ENCODE measurements at places on chromosomes 2 and 18. TPM values are rescaled to one million over a fixed set of nuclear protein-coding genes. Genes with fewer than 3 reads are reported as not detected.

GRCh38 chr2:209663656-209664055 lies 108.0 kb upstream of the UNC80 start:
- no peak for DNase-seq

- DNase-seq, result no peak
These were observed 142.6 kb upstream of the ITGA4 start for GRCh38 chr2:181314551-181314950.

DNA sequence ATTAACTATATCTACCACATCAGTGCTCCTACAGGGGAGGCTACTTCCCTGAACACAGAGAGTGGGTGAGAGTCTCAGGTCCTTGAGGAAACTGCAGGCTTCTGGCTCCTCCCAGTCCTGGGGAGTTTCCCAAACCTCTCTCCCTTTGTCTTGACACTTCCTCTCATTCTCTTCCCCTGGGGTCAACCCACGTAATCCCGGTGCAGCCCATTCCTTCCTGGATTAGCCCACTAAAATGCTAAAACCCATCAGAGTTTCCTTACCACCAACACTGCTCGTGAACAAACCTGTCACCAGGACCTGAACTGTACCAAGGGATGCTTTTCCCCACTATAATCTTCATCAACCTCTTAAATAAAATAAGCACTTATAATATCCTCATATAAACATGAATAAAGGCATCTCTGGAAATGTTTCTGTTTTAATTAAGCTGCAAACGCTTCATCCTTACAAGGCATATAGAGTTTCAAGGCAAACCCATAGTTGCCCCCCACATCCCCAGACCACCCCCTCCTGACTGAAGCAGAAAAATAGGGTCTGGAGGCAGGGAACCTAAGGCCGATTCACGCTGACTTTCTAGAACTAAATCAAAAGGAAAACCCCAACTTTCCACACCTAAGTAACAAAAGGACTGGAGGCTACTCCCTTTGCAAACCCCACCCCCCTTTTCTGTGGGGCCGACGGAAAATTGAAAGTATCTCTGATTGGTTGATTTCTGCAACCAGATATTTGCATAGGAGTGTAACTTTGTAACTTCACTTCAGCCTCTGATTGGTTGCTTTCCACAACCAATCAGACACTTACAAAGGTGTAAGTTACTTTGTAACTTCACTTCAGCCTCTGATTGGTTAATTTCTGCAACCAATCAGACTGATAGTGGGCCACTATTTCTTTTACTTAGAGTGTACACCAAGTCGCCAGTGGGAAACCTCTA lies 19.0 kb downstream of the TMSB10 start:
- DNase-seq, result no peak

DNA sequence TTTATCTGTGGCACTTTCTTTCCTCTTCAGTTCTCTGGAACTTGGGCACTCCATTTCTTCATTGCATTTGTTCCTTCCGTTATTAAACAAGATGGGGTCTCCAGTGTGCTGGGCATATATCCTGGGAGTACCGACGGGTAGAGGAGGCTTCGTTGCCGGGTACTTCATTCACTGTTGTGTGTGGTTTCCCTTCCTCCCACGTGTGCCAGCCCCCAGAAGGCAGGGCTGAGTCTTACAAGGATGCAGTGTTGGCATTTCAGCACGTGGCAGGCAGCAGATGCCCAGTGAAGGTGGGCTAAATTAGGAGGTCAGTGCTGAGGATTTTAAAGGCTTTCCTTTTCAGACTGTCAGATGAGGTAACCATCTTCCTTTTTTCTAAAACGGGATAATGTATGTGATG lies 58.6 kb downstream of the MGAT5 start:
- no peak for DNase-seq

GRCh38 chr2:149899390-149899789 lies 311.8 kb upstream of the MMADHC start:
- no peak for DNase-seq

- no peak for DNase-seq
These were observed 148.1 kb downstream of the ZNF407 start for GRCh38 chr18:74745633-74746403.

GRCh38 chr2:15800495-15801329 lies 139.6 kb upstream of the MYCN start:
- no peak for DNase-seq

- peak; percentile 90 for DNase-seq
These were observed 18.6 kb downstream of the CAPN10 start for GRCh38 chr2:240604939-240605716.

DNA sequence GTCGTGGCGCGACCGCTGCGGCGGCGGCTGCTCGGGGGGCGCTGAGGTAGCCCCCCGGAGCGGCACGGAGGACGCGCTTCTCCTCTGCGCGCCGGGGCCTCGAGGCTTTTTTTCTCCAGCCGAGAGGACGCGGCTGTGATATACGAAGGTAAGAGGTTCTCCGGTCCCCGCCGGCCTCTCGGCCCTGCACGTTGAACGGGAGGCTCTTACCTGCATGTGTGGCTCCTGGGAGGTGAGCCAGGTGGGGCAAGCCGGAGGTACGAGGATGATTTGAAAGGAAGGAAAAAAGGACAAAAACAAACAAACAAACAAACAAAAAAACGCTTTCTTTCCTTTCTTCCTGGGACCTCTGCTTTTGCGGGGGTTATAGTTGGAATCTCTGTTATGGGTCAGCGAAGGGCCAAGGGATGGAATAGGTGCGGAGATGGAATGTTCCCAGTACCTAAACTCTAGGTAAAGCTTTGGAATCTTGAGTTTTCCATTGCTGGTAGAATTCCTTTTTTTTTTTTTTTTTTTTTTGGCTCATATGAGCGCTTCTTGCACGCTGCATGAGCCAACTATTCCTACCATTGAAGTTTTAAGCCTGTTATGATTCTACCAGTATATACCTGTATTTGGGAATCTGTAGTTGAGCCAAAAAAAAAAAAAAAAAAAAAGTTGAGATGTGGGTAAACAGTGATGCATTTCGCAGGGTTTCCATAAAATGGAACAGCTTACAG lies 674 bp downstream of the PTPN4 start:
- DNase-seq, result no peak

- DNase-seq, result no peak
These were observed 645.1 kb upstream of the SETBP1 start for GRCh38 chr18:44035554-44035953.

DNA sequence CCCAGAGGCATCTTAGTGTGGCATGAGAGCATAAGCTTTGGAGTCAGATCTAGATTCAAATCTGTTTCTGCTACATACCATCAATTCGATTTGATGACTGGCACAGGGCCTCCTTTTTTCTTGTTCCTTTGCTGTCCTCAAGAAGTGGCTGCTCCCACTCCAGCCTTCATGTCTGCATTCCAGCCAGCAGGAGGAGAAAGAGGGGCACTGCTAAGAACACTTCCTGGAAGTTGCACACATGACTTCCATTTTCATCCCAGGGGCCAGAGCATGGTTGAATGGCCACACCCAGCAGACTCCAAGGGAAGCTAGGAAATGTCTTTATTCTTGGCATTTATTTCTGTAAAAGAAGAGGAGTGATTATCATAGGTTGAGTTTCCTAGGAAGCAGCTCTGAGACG lies 50.4 kb downstream of the EML6 start:
- no peak for DNase-seq

- no peak for DNase-seq
These were observed 95.9 kb upstream of the GRB14 start for GRCh38 chr2:164717000-164717803.

DNA sequence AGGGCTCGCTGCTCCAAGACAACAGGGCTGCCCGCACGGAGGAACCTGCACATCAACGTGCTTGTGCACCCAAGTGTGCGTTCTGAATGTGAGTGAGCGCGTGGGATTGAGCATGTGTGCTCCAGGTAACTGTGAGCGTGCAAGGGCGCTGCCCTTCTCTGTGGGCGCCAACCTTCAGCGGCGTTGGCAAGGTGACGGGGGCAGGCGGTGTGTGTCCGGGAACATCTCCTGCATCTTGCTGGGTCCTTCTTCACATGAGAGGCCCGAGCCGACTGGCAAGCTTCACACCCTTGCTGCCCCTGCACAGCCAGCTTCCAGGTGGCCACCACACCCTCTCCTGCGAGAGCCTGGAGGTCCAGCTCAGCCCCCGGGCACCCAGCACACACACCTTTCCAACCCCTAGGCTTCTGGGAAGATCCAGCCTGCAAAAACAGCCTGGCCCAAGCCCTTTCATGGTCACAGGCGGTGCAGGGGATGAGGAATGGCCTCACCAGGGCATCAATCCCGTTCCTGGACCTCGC lies 220.9 kb downstream of the HDAC4 start:
- DNase-seq, result peak; percentile 37

GRCh38 chr2:72006188-72006736 lies 141.4 kb downstream of the CYP26B1 start:
- DNase-seq, result no peak

DNA sequence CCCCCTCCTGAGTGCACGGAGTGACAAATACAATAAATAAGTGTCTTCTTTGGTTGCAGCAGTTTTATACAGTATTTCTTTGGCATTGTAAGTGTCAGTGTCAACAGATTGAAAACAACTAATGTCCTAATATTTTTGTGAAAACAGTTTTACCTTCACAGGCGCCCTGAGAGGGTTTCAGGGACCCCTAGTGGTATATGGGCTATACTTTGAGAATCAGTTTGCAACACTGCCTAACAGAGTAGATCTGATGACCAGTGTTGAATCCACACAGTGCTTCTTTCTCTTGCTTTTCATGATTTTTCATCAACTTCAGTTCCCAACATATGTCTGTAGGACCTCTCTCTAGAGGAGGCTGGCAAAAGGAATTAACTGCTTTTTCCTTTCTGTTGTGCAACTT lies 162.2 kb downstream of the PRPF40A start:
- no peak for DNase-seq

DNA sequence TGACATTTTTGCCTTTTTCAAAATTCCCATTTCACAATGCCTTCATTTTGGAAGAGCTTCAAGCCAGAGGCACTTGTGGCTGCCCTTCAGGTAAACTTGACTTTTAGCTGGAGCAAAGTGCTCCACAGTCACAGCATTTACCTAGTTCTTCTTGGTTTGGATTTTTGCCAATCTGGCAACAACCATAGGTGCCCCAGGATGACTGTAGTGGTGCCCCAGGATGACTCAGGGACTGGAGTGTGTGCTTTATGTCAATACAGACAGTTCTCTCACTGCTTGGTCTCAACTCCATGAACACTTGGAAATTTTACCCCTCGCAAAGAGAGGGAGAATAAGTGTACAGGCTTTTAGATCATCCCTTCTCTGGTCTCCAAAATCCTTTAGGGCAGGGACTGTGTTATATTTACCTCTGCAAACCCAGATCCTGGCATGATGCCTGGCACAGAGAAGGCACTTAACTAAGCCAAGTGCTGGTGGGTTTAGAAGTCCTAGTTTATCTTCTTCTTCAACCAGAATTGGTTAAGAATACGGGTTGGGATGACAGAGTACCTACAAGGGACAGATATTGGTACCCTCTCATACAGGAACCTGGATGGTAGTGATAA lies 15.3 kb upstream of the PTPN4 start:
- DNase-seq, result no peak

- no peak for DNase-seq
These were observed 76.2 kb downstream of the CDK15 start for GRCh38 chr2:201882353-201883090.

DNA sequence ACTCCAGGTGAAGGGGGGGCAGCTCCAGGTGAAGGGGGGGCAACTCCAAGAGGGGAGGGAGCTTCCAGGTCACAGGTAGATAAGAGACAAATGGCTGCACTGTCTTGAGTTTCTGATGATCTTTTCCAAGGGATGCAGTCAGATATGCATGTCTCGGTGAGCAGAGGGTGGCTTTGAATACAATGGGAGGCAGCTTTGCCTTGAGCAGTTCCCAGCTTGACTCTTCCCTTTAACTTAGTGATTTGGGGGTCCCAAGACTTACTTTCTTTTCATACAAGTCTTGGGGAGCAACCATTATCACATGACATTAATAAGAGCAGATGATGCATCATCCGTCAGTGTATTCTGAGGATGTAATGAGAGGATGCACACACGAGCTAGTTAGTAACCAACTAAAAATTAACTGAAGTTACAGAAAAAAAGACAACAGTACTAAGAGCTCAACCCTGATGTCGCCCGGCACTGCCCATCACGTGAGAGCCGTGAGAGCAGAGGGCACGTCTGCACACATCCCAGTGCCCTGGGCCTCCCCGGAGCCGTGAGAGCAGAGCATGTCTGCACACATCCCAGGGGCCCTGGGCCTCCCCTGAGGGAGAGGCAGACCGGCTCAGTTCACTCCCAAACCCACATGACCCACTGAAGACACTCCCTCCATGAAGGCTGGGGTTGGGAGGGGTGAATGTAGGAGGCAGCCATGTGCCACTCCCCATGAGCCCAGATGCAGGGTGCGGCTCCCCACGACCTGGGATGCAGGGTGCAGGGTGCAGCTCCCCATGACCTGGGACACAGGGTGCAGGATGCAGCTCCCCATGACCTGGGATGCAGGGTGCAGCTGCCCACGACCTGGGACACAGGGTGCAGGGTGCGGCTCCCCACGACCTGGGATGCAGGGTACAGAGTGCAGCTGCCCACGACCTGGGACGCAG lies 39.4 kb downstream of the PXDN start:
- no peak for DNase-seq

DNA sequence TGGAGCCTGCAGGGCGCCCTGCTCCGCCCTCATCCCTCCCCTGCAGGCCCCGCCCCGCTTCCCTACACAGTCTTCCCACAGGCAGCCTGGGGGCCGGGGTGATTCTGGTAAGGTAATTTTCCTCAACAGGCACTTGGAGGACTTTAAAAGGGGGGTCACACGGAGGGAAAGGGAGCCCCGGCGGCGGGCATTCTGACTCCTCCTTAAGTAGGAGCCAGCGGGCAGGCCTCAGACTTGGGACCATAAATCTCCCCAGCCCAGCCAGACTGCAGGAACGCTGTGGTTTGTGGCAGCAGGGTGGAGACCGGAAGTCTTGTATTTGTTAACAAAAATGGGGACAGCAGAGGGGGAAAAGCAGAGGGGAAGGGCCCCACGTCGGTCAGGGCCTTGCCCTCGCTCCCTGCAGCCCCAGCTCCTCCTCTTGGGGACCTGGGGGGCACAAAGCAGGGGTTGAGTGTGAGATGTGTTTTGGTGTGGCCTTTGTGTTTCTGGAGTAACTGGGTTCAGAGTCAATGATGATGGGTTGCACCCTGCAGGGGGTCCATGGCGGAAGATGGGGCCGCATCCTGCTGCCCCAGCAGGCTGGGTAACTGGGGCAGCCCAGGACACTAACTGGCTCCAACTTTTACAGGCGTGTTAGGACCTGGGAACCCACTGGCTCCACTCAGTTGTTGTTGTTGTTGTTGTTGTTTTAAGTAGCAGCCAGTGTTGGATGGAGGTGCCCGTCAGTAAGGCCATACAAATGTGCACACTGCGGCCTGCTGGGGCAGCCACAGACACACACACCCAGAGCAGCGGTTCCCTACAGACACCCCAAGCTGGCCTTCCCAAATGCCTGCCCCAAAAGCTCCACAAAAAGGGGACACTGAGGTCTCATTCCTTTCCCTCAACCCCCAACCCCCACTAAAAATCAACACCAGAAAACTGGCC lies 27.7 kb downstream of the SMAD7 start:
- DNase-seq, result no peak

GRCh38 chr2:71716697-71717624 lies 263.6 kb downstream of the DYSF start:
- peak; percentile 74 for DNase-seq

Gene VSNL1
- total RNA-seq, result not detected

Gene CNDP1
- 0.53 TPM for total RNA-seq

Gene ZDBF2
- 12.4 TPM for total RNA-seq

Gene LAMA1
- total RNA-seq, result 1.8 TPM

Gene LYPD6B
- 2.0 TPM for total RNA-seq

Gene CMPK2
- 13.2 TPM for total RNA-seq

Gene ATOH8
- 18.1 TPM for total RNA-seq

Gene CDKL4
- total RNA-seq, result 0.80 TPM

Gene DCC
- total RNA-seq, result 0.13 TPM

Gene CRACDL
- total RNA-seq, result 13.1 TPM

Gene ZNF385B
- total RNA-seq, result 1.6 TPM

Gene ANKRD30BL
- total RNA-seq, result not detected

Gene VWC2L
- total RNA-seq, result not detected

Gene MARCHF7
- total RNA-seq, result 84.3 TPM
